ENCODE measurements at places on chromosomes 7 and 10.

- DNase-seq: no peak
Observed at GRCh38 chr7:117091721-117092120, 138.4 kb downstream of the ST7 start.

DNA sequence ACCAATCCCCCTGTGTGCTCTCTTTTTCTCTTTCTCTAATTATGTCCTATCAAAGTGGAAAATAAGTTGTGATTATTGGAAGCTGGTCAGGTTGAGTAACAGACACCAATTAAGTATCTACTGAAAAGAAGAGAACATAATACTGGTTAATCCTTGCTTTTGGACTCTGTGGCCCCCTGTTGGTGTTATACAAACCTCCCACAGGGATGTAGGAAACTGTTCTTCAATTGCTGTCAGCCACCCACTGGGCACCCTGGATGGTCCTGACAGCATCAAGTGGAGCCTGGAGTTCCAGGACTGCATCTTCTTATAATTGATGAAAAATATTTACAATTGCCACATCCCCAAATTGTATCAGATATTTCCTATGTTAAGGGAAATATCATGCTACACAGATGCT lies 939.7 kb downstream of the KCNMA1 start:
- no peak for DNase-seq

GRCh38 chr10:17624996-17625395 lies 7.8 kb upstream of the HACD1 start:
- DNase-seq: no peak

DNA sequence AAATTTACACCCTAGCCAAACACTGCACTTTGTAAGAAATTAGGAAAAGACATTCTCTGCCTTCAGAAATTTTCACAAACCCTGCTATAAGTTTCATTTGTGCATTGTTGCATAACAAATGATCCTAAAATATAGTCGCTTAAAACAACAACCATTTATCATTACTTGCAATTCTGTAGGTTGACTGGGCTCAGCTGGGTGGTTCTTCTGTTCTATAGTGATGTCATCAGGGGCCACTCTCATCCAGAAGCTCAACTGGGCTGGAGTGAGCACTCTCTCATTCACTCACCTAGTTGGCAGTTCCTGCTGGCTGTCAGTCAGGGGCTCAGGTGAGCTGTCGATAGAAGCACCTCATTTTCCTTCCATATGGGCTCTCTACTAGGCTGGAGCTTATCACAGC lies 20.7 kb upstream of the FGFR2 start:
- no peak for DNase-seq

DNA sequence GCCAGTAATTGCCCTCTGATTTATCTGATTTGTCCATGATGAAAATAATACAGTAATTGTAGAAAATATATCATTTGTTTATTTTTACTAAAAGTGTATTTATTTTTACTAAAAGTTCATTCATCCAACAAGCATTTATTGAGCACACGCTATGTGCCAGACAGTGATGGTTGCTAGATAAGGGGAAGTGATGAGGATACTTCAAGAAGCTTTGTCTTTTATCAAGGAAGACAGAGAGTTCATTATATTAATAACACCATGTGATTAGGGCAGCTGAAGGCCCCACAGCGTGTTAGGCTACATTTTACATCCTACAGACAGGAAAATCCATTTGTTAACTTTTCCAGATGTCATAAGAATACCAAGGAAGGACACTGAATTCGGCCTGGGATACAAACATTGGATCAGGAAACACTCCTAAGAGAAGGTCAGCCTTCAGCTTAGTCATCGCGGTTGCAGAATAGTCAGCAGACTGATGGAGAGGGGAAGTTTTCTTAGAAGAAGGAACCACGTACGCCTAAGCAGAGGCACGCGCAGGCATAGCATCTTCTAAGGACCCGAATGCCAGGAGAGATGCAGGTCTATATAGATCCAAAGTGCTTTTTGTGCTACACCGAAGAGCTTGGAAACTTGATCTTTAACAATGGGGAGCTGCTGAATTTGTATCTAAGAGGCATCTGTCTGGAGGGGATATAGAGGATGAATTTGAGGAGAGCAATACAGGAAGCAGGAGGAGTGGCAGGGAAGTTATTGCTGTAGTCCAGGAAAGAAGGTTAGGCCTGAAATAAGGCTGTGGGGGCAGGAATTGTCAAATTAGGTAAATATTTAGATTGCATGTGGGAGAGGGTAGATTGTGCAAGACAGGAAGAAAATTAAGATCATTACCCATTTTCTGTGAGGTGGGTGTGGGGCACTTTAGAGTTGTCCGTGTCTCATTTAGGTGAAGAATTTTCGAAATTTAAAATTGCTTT lies 85.7 kb downstream of the LRGUK start:
- DNase-seq: peak; percentile 8

GRCh38 chr7:123154231-123154860 lies 45.4 kb downstream of the SLC13A1 start:
- peak; percentile 77 for DNase-seq

GRCh38 chr7:122261442-122261841 lies 43.1 kb downstream of the FEZF1 start:
- no peak for DNase-seq

DNA sequence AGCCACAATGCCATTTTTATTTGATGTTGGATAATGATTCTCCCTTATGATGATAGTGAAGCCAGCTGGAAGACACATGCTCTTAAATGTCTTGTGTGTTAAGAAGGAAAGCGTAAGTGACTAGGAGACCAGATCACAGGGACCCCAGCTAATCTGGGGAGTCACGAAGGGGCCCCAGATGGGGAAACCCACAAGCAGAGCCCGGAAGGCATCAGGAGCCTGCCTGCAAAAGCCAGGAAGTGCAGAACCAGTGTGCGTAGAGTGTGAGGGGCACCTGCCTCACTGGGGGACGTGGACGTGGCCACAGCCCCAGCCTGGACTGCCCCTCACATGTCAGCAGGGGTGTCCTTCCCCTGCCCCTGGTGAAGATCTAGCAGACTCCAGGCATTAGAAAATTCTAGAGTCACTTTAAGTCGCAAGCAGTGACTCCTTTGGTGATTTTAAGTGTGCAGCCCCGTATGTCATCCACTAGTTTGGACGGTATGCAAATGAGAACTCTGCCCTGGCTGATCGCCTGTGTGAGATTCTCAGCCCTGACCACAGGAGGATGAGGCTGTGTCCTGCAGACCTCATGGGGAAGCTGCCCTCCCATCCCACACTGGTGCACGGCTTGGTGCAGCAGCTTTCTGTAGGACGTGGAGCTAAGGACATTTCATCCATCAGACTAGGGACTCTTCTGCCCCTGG lies 243.0 kb downstream of the WDR37 start:
- no peak for DNase-seq

DNA sequence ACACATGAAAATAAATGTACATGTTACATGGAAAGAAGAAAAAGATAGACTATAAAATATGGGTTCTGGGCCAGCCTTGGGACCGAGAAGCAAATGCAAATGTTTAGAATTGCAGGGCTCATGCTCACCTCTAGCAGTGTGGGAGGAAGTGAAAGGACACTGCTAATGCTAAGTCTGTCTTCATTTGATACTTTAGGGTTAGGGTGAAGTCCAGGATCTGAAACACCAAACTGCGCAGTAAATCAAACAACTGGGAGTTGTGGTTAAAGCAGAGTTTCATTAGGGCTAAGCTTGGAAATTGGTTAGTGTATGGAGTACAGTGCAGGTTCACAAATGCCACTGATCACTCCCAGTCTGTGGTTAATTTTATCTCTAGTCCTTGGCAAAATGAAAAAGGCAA lies 73.2 kb upstream of the PDK4 start:
- DNase-seq: no peak

DNA sequence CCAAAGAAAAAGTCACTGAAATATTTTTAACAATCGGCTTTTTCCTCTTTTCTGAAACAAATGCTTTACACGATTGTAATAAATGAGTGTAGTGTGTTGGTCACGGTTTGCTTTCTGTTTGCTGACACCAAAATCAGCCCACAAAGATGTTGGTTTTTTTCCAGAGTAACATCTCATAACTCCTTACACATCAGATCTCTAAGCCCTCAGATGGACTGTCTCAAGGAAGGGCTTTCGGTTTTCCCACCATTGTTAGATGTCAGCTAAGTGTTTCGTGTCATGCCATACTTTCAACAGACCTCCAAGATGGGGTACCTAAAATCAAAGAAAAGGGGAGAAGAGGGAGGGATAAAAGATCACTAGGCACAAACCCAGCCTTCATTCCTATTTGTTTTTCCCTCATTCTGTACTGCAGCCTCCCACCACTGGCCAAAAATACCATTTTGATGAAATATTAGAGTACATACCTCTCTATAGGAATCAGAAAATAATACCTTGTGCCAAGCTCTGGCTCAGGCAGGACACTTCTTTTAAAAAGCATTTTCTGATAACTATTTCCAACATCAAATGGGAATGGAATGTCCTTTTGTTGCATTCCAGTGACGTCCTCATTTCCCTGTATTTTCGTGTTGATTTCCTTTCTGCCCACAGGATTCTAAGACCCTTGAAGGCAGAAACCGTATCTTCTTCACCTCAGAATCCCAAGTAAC lies 159.1 kb downstream of the DGKI start:
- peak; percentile 76 for DNase-seq

DNA sequence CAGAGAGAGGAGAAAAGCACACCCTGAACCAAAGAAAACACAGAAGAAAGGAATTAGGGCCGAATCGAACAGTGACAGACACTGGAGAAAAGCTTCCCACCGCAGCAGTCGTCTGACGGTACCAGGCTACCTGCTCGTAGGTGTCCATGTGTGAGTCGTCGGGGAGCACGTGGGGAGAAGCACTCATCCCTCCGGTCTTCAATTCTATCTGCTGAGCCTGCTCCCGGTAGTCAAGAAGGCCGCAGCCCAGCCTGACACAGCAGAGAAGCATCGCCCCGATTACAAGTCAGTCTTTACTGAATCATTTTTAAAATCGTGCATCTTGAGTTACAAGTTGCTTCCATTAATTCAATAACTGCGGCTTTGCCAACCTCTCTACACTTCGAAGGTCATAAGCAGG lies 24.5 kb downstream of the PITRM1 start:
- no peak for DNase-seq

Data from fibroblast of skin of back (primary cell).